Vagina (tissue), 2 donors: ENCODE measurements at places on chromosomes 7 and 10. TPM values are rescaled to one million over a fixed set of nuclear protein-coding genes. Genes with fewer than 3 reads are reported as not detected.

DNA sequence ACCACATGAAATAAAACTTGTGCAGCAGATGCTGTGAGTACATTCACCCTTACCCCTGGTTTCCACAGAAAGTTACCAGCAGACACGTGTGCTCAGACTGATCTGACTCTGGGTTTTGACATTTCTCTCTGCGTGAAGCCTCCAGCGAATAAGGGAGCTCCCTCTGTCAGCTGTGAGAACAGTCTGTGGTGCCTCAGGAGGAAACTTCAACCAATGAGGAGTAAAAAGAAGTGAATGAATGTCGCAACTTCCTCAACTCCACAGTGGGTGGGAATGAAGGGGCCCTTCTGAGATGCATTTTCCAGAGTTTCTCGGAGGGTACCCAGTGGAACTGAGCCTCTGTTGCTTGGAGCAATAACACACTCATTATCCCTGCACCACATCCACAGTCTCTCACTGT, 743.4 kb downstream of the TNS3 start:
- H3K4me1 ChIP-seq, result no peaks in the 10 kb centered on the region
- H3K27ac ChIP-seq, result no peak overlapping the region
- no peaks in the 10 kb centered on the region for H3K36me3 ChIP-seq
- no peaks in the 10 kb centered on the region for H3K27me3 ChIP-seq
- no peak overlapping the region for H3K4me3 ChIP-seq

DNA sequence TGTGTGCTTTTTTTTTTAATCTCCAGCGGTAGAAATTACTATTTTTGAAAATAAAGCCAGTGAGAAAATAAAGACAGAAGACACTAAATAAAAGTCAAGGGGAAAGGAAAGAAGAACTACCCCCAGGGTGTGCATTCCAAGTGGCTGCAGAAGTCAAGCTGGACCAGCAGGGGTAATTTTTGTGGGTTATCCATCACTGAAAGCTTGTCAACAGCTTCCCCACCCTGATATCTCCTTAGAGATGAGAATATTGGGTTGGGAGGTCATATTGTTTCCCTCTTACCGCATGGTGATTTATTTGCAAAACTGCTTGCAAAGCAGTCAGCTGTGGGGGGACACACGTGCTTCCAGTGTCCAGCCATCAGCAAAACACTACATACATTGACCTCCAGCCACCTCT, 46.4 kb downstream of the FAM107B start:
- H3K27me3 ChIP-seq, result no peaks in the 10 kb centered on the region
- H3K4me1 ChIP-seq, result no peaks in the 10 kb centered on the region
- DNase-seq, result no peak
- H3K27ac ChIP-seq, result no peak overlapping the region
- H3K36me3 ChIP-seq, result no peaks in the 10 kb centered on the region

DNA sequence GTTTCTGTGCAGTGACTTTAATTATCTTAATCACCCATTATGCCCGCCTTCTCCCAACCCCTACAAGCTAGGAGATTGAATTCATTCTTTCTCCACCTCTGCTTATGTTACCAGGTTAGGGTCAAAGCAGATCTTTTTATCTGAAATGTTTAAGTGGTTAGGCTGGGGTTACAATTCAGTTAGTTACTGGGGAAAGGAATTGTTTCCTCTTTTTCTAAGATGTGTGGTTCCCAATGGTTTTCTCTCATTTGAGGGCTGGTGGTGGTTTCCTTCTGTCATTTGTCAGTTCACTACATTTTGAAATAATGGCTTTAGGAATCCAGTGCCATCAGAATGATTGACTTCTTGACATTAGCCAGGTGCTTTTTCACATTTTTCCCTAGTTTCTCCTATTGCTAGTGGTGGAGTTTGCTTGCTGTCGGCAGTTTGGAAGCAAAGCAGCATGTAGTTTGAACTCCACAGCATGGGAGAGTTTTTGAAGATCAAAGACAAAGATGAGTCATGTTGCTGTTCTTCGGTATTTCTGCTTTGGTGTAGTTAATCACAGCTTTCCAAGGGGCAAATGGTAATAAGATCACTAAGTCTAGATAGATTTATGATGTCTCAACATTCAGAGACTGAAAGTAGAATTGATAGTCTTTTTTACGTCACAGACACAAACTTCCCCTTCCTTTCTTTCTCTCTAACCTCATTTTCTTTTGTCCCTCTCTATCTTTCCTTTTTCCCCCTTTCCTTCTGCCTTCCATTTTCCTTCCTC, 168.2 kb downstream of the SND1 start:
- peaks cover 16% of the 10 kb centered on the region for H3K4me1 ChIP-seq
- no peak overlapping the region for H3K27ac ChIP-seq
- DNase-seq, result no peak
- no peaks in the 10 kb centered on the region for H3K27me3 ChIP-seq

DNA sequence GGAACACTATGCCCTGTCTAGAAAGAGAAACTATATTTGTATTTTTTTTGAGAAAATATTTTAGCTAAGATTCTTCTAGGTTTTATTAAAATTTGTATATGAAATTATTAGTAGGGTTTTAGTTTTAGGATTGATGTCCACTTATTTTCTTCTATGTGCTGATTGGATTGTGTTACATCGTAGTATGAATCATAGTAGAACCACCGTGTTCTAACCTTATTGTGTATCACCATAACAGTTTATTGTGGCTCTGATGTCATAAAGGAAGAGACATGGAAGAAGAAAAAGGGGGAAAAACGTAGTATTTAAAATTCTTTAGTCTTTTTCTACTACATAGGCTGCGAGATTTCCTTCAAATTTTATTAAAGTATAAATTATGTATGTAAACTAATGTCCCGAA, 1.9 kb downstream of the AGBL3 start:
- no peak for DNase-seq
- H3K4me1 ChIP-seq, result peaks cover 18% of the 10 kb centered on the region
- no peak overlapping the region for H3K27ac ChIP-seq
- H3K27me3 ChIP-seq, result no peaks in the 10 kb centered on the region
- no peaks in the 10 kb centered on the region for H3K36me3 ChIP-seq

Gene FBXO24
- 0.98 TPM for total RNA-seq

- H3K27me3 ChIP-seq, result no peaks in the 10 kb centered on the region
- peaks cover 3% of the 10 kb centered on the region for H3K36me3 ChIP-seq
- peaks cover 10% of the 10 kb centered on the region for H3K4me1 ChIP-seq
- H3K27ac ChIP-seq, result peak overlapping the region; percentile 82
- DNase-seq, result no peak
Measured at GRCh38 chr7:116511552-116512519, 12.3 kb downstream of the CAV2 start.

DNA sequence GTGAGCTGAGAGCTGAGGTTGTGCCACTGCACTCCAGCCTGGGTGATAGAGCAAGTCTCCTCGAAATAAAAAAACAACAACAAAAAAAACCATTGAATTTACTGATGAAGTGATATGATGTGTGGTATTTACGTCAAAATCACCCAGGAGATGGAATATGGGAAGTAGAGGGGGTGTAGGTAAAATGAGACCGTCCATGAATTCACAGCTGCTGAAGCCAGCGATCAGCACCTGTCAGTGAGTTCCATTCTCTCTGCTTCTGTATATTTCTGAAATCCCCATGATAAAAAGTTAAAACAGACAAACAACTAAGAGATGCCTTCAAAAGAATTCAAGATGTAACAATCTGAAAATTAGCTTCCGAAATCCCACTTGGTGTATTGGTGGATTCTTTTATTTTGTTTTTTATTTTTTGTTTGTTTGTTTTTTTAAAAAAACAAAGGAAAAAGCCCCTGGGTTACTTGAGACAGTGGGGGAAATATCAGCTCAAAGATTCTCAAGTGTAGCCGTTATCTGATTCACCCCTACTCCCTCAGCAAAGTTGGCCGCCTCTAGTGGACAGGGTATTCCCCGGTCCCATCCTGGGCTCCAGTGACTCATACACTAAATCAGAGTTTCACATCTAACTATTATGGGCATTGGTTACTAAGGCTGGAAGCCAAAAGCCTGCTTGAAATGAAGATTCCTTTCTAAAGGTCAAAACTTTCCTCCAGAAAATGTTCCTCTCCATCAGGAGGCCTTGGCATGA, 76.4 kb downstream of the MAP3K8 start:
- no peaks in the 10 kb centered on the region for H3K36me3 ChIP-seq
- H3K27me3 ChIP-seq, result no peaks in the 10 kb centered on the region
- H3K4me3 ChIP-seq, result no peak overlapping the region

DNA sequence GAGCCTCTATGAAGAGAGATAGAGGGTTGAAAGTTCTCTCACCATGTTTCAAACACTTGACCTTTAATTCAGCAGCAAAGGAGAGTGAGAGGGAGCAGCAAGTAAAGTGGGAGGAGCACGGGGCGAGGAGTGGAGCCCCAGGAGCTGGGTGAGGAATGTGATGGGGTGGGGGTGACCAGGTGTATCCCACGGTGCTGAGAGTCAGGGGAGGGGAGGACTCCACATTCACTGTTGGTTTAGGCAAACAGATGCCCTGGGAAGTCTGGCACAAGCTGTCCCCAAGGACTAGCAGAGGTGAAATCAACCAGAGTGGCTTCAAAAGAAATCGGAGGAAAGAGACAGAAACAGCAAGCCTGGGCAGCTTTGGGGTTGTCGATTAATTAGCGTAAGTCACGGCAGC, 101.8 kb upstream of the PITRM1 start:
- no peaks in the 10 kb centered on the region for H3K4me1 ChIP-seq
- H3K4me3 ChIP-seq, result no peak overlapping the region
- H3K36me3 ChIP-seq, result no peaks in the 10 kb centered on the region
- DNase-seq, result no peak

GRCh38 chr7:46752881-46753366, 829.0 kb downstream of the TNS3 start:
- no peak overlapping the region for H3K4me3 ChIP-seq
- no peaks in the 10 kb centered on the region for H3K36me3 ChIP-seq
- no peaks in the 10 kb centered on the region for H3K27me3 ChIP-seq
- H3K27ac ChIP-seq, result no peak overlapping the region
- peaks cover 25% of the 10 kb centered on the region for H3K4me1 ChIP-seq

DNA sequence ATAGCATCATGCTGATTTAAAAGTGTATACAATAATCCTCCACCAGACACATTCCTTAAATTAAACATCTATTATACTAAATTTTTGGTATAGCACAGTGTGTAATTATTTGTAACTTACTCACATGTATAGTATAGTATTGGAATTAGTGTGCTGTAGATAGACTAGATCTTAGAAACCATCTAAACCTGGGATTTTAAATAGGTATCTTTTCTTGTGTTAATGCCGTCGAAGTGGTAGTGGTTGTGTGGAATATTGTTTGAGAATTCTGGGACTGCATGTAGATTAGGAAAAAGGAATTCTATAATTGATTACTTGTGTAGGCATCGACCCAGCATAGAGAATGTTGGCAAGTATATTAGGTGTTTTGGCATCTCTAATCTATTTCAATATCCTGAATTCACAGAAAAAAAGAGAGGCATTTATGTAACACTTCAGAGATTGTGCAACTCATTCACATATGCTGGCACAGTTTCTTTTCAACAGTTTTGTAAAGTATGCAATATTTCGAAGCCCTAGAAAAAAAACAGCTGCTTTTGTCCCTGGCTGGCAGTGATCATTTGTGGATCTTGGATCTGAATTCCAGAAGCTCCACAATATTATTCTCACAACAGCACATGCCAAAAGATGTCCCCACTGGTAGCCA, 145.5 kb upstream of the AGR3 start:
- H3K27me3 ChIP-seq, result no peaks in the 10 kb centered on the region
- H3K36me3 ChIP-seq, result no peaks in the 10 kb centered on the region
- H3K4me3 ChIP-seq, result no peak overlapping the region
- no peak for DNase-seq
- no peak overlapping the region for H3K27ac ChIP-seq

GRCh38 chr10:33145451-33146188, 187.6 kb upstream of the ITGB1 start:
- DNase-seq, result no peak
- no peak overlapping the region for H3K27ac ChIP-seq
- no peaks in the 10 kb centered on the region for H3K4me1 ChIP-seq
- no peaks in the 10 kb centered on the region for H3K27me3 ChIP-seq
- H3K36me3 ChIP-seq, result no peaks in the 10 kb centered on the region

DNA sequence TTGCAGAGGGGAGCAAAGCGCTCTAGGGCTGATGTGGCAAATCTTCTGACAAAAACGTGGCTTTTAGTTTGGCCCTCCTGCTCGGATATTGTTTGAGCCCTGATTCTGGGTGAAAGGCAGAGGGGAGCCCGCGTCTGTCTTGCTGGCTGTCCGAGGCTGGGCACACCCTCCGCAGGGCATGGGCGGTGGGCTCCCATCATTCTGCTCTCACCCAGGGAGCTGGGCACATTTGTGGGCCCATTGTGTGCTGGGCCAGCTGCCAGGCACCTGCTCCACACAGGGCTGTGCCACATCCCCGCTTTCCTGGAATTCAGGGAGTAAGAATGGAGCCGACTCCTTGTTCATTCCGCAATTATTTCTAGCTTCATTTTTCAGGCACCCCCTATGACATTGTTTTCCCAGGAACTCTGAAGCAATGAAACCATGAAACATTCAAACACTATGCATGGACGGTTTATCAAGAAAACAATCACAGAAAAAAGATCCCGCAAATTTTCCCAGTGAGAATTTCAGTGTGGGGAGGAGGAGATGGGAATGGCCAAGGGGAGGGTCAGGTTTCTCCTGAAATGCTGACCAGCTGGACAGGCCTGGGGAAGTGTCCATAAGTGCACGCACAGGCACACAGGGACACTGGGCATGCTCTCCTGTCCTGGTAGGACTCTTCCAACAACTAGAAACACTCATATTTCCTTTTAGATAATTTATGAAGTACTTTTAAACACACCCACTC, 341.1 kb downstream of the CXCL12 start:
- no peak overlapping the region for H3K4me3 ChIP-seq
- H3K27me3 ChIP-seq, result no peaks in the 10 kb centered on the region
- peaks cover 37% of the 10 kb centered on the region for H3K4me1 ChIP-seq
- DNase-seq, result peak; percentile 72
